ENCODE measurements at places on chromosomes 12 and 14.

GRCh38 chr12:131390412-131391334 lies 320.2 kb upstream of the SFSWAP start:
- no peak for DNase-seq

DNA sequence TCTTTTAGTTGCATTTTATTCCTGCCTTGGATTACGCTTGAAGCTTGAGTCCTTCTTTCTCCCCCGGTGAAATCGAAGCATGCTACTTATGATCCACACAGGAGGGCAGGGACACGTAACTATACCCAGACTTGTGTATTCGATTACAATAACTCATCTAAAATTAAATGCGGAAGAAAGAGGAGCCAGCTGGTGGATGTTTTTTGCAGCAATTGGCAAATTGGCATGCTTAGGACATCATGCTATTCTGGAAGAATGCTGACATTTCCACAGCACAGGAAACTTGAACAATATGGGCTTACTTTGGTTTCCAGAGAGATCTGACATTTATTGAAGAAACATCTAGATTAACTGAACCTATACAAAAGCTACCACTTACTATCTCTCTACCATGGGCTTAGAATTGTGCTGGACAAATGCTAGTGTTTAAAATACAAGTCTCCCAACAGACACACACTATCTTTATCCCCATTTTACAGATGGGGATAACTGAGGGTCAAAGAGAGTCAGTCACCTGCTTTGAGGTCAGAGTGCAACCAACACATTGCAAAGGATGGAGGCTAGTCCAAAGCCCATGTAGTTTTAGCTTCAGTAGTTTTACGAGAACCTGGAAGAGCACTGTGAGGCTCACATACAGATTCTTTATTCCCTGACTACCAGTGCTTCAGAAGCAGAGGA lies 36.3 kb downstream of the LGMN start:
- no peak for DNase-seq

DNA sequence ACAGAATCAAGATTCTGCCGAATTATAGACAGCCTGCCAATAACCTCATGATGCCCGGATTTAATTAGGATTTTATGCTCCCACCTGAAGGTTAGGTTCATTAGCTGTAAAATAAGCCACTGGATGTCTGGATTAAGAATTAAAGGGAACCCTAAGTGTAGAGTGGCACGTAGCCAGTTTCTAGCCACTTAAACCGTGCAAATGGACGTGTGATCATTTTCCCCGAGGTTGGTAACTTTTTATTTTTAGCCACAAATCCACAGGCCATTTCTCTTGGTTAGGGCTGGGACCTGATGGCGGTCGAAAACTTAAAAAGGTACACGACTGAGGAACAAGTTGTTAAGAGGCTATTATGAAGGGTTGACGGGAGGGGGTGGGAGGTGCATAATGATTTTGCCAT lies 127.3 kb upstream of the TMPO start:
- no peak for DNase-seq

- no peak for DNase-seq
Measured at GRCh38 chr12:51405801-51406207, 14.6 kb upstream of the GALNT6 start.

DNA sequence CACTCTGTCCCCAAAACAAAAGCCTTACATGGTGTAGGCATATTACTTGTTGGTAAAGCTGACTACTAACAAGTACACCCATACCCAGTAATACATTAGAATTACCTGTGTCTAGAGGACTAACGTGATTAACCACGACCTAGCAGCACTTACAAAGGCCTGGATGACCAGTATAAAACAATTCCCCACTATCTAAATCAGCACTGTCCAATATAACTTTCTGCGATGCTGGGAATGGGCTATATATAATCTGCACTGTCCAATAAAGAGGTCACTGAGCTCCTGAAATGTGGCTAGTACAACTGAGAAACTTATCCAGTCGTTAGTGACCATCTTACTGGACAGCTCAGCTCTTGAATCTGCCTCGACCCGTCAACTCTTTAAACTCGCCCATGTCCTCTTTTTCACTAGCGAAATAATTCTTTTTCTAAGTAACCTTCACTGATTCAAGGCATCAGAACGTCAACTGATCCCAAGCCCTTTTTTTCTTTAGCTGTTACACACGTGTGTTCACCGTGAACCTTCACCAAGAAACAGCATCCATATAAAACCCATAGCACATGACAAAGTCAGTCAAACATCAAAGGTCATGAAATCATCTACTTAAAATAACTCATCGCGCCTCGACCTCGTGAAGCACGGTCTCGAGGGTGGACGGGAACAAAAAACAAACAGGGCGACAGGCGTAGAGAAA lies 905 bp upstream of the CIPC start:
- DNase-seq, result no peak

DNA sequence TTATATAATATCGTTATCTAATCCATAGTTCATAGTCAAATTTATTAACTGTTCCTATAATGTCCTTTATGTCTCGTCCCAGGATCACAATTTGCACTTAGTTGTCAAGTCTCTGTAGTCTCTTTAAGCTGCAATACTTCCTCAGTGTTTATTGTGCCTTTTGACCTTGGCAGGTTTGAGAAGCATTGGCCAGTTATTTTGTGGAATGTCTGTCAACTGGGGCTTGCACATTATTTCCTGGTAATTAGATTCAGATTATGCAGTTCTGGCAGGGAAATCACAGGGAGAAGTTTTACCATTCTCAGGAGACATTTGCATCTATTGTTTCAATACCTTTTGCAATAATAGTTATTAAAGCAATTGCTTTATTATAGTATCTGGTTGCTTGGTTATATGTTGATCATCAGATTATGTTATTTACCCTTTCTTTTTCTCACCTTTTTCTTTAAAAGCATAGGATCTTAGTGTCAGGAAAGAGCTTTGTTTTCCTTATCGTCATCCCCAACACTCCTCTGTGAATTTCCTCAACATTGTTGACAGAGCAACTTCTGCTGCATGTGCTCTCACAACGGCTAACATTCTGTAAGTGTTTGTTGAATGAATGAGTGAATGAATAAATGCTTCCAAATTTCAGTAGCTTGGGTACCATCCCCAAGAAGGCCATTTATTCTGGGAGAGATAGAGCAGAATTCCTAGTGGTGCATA lies 3.7 kb upstream of the ART4 start:
- DNase-seq, result no peak

DNA sequence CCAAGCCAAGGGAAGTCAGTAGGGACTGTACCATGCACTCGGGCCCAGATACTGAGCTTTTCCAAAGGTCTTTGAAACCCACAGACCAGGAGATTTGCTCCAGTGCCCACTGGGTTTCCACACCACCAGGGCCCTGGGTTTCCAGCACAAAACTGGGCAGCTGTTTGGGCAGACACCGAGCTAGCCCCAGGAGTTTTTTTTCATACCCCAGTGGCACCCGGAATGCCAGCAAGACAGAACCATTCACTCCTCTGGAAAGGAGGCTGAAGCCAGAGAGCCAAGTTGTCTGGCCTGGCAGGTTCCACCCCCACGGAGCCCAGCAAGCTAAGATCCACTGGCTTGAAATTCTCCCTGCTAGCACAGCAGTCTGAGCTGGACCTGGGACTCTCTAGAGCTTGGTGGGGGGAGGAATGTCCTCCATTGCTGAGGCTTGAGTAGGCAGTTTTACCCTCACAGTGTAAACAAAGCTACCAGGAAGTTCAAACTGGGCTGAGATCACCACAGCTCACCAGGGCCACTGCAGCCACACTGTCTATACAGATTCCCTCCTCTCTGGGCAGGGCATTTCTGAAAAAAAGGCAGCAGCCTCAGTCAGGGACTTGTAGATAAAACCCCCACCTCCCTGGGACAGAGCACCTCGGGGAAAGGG lies 793.7 kb downstream of the RPS29 start:
- DNase-seq, result no peak

DNA sequence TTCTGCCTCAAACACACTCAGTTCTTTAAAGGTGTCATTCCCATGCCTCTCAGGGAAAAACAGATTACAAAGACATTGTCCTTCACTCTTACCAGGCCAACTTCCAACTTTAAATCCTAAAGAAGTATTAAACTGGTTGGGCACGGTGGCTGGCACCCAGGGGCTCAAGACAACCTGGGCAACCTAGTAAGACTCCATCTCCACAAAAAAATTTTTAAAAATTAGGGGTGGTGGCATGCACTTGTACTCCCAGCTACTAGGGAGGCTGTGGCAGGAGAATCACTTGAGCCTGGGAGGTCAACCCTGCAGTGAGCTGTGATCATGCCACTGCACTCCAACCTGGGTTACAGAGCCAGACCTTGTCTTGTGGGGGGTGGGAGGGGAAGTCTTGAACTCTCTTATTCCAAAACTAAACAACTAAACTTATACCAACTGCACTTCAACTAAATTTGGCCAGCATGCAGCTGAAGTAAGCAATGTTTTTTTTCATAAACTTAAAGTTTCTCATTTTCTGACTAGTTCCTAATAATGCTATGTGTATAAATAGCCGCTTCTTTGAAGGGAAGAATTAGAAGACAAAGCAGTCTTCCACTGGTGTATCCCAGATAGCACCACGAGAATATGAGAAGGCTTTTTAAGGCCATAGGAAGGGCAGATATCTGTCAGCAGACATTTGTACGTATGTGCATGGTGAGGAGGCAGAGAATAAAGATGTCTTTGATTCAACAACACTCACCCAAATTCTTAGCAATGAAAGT lies 2.4 kb downstream of the SLC11A2 start:
- DNase-seq, result no peak

GRCh38 chr14:98173305-98173704 lies 1098.7 kb downstream of the BCL11B start:
- no peak for DNase-seq

DNA sequence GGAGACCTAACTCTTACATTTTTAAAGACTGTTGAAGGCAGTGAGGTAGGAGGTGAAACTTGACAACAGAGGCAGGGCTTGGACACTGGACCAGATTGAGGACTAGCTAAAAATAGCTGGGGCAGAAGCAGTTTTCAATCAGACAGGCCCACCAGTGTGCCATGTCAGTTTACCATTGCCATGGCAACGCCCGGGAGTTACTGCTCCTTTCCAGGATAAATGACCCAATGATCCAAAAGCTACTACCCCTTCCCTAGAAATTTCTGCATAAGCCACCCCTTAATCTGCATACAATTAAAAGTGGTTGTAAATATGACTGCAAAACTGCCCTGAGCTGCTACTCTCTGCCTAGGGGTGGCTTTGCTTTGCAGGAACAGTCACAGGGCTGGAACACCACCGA lies 53.2 kb upstream of the PKP2 start:
- no peak for DNase-seq
